Fibroblast of skin of back (primary cell): ENCODE measurements at places on chromosomes 1 and 21.

DNA sequence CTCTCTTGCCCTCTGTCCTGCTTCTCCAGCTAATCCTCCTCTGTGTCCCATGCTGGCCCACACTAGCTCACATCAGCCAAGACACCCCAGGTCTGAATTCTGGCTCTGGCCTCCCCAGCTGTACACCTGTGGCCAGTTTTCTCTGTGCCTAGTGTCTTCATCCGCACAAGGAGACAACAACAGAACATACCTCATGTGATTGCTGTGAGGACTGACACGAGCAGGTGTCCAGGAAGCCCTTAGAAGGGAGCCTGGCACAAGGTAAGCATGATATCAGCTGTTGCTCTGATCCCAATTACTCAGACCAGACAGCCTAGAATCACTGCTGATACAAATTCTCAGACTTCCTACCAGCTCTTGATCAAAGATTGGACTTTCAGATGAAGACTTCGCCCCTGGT lies 71.2 kb upstream of the GJB5 start:
- DNase-seq: no peak

DNA sequence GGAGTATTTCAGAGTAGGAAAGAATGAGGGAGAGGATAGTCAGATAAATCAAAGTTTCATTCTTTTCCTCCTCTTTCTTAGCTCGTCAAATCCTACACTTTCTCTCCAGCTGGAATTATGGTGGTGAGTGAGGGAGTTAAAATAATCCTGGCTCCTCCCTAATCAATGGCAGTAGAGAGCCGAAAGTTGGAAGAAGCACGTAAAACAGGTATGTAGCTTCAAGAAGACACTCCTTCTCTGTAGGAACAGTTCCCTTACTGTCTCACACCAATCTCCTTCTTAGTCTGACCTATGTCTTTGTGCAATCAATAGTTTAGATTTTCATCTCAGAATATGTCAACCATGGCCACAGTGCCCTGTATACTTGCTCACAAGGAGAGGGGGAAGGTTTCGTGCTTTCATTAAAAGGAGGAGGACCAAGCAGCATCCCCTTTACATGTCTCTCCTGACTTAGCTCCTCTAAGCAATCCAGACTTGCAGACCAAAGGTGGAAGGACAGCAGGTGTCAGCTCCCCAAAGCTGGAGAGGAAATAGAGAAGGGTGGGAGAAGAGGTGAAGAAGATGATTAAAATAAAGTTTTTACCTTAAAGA lies 878 bp downstream of the MINDY1 start:
- DNase-seq: no peak

GRCh38 chr1:201140235-201140940 lies 13.4 kb upstream of the ASCL5 start:
- DNase-seq: no peak

DNA sequence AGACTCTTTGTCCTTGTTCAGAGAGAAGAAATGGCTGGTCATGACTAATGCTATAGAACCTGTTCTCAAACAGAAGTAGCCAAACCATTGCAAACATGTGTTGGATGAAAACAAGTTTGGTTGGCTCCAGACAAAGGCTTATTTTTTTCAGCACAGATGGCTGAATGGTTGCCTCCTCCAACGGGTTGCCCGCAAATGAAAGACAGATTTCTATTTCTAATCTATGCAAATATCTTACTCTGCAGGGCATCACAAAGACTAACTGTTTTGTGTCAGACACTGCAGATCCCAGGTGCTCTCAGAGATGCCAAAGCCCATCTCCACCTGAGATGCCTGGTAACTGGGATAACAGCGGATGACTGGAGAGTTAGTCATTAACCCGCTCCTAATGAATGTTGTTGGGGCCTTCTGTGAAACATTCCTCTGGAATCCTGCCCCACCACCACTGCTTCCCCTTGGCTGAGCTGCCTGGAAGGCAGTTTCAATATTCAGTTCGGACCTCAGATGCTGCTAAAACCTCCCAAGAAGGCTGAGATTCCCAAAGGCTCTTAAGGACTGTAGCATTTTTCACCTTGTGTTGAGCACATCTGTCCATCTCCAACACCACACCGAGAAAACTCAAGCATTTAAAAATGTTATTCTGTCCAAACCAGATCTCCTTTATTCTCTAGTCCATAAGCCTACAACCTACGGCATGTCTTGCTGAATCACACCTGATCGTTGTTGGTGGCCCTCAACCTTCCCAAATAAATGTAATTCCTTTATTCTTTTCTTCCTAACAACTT lies 104.4 kb downstream of the PTPN14 start:
- peak; percentile 96 for DNase-seq

GRCh38 chr1:228849011-228849541 lies 113.8 kb downstream of the RHOU start:
- DNase-seq: no peak

- DNase-seq: peak; percentile 29
These were observed at the start of gene PCP4 for GRCh38 chr21:39867198-39867650. PCP4 (plus strand) TSS chr21:39867438; CDS start chr21:39867502, 64 bp downstream.

GRCh38 chr21:27366646-27367235 lies 399.9 kb upstream of the ADAMTS5 start:
- no peak for DNase-seq

- DNase-seq: no peak
These were observed 68.4 kb upstream of the DPYD start for GRCh38 chr1:97989094-97989680.

GRCh38 chr1:11340233-11340632 lies 67.2 kb downstream of the UBIAD1 start:
- DNase-seq: no peak

- DNase-seq: no peak
These were observed 219.6 kb downstream of the MRPL39 start for GRCh38 chr21:25387665-25388064.

DNA sequence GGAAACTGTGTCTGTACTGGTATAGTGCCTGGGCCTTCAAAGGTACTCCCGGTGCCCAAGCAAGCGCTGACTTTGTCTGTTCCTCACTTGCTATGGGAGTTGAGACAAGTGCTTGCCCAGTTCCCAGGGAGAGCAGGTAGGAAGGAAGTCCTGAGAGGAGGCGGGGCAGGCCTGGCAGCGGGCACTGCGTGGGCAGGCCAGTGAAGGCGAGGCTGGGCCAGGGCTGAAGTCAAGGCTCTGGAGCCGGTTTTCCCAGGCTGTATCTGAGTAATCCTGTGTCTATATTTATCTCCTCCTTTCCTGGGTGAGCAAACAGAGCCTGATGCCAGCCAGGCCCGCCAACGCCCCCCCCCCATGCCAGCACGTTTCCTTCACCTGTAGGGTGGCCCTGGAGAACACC lies 15.9 kb upstream of the EDN2 start:
- no peak for DNase-seq

DNA sequence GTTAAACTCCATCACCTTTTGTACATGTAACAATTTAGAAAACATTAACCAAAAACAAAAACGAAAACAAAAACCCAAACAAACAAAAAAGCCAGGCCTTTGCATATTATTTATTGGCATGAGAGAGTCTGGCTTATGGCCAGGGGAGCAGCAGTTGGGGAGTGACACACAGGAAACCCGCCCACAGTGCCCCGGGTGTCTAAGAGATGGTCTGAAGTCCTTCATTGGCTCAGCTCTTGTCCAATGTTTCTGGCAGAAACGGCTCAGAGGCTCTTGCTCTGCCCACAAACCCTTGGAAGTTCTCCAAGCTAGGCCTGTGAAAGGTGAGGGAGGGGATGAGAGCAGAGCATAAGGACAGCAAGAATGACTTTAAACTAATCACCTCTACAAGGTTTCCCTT lies 131.5 kb downstream of the CNIH3 start:
- DNase-seq: peak; percentile 33

GRCh38 chr1:107293901-107294613 lies 153.2 kb downstream of the NTNG1 start:
- DNase-seq: no peak

- no peak for DNase-seq
These were observed 2.8 kb downstream of the DNTTIP2 start for GRCh38 chr1:93876244-93876643.

GRCh38 chr1:229167318-229167717 lies 103.6 kb upstream of the RAB4A start:
- no peak for DNase-seq

DNA sequence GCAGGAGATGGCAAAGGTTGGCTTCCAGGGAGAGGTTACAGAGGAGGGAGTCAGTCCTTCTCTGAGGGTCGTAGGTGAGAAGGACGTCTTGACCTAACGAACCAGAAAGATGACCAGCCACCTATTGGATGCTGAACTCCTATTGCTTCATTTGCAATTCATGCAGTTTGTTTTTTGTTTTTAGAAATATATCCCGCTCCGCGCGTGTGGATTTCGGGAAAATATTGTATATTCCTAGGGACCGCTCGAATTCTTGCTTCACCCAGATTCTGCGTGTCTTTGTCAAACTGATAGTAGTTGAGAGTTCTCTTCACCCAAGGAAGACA lies 564 bp downstream of the DISP1 start:
- no peak for DNase-seq

DNA sequence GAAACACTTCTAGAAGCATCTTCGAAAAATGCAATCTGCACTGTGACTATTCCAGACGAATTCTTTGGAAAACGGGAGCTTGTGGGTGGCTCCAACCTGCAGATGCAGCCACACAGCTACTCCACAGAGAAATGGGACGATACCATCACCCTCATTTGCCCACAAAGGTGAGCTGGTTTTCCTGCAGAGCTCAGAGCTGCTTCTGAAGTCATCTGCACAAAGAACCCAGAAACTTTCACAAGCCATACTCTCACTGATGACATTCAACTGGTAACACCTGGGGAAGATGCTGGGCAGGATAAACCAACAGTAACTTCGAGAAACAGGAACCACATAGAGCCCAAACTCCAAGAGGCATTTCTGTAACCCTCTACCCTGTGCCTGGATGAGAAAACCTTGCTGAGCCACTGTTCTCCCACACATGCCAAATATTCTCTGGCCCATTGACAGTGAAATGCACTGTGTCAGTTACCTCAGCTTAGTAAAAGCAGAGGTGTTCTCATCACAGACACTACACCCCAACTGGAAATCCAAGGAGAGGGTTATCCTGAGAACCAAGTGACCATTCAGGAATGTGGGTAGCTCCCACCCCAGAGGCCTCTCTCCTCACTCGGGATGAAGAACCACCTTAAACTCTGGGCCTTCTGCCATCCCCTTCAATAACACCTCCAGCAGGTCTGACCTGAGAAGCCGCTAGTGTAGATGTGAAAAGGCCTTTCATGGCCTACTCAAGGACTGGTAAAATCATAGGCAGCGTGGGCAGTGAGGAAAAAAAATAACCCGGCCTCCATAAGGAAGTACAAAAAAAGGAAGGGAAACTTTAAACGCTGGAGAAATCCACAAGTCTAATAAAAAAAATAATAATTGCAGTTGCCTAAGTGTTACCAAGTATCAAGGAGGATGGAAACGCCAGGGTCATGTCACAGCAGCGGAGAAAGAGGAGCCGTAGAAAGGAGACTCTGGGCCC lies 56.7 kb downstream of the HSF2BP start:
- no peak for DNase-seq

DNA sequence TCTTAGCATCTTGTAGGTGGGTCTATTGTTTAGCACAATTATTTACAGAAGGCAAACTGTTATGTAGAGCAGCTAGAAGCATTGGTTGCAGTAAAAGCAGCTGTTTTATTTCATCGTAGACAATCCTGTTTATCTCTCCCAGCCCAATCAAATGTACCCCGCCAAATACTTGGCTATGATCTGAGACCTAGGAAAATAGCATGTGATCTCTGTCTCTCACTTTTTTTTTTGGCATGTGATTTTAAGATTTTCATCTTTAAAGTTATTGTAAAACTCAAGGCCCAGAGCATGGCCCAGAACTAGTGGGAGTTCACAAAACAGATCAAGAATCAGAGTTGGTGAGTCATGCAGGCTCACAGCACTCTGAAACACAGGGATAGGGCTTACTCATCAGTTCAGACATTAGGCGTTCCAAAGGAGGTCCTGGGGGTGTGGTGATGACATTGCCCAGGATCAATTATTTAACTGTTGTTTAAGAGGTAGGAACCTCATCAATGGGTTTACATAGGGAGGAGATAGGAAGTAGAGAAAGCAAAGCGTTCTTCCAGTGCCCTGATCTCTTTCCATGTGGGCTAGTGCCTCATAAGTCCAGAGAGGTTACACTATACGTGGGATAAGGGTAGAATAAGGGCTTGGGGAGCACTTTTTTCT lies 40.2 kb downstream of the TBX19 start:
- DNase-seq: peak; percentile 87

DNA sequence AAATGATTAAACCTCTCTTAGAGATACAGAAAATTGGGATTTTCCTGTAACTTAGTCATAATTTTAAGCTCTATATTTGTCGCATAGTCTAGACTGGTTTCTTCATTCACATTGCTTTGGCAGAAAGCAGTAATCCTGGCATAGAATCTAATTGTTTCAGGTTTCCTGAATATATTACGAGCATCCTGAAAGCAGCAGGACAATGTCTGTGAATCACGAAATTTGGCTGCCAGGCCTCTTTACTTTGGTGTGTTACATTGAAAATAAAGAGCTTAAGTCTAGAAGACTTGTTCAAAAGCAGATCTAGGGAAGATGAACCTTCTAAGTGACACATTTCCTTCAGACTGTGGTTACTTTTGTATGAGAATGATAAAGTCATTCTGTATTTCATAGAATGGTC lies 72.2 kb downstream of the TDRD5 start:
- DNase-seq: no peak

DNA sequence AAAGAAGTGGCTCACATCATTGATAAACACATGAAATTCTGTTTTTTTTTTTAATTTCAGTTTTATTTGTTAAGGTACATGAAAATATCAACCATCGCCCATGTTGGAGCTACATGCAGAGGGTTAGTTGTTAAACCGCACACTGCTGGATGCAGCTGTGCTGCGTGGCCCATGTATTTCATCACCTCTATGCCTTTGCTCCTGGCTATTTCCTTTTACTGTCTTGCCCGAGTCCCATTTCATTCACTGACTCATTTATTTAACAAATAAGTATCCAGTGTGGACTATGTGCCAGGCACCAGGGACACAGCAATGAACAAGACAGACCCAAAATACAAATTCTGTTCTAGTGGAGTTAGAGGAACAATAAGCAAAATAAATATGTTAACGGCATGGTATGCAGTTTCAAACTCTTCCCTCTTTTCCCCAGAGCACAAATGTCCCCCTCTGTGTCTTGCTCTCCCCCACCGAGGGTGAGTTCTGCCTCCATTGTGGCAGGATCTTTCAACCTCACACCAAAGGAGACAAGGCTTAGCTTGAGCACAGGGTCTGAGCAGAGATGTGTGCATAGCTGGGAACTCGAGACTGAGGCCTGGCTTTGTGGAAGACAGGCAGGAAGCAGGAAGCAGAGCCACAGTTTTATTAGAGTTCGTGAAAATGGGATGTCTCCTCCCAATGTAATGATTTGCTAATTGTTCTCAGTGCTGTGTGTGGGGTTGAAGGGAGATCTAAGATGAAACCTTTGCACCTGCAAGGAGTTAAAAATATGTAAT lies 44.6 kb downstream of the MAN1C1 start:
- no peak for DNase-seq

GRCh38 chr1:197150336-197151005 lies 4.0 kb upstream of the ASPM start:
- no peak for DNase-seq

DNA sequence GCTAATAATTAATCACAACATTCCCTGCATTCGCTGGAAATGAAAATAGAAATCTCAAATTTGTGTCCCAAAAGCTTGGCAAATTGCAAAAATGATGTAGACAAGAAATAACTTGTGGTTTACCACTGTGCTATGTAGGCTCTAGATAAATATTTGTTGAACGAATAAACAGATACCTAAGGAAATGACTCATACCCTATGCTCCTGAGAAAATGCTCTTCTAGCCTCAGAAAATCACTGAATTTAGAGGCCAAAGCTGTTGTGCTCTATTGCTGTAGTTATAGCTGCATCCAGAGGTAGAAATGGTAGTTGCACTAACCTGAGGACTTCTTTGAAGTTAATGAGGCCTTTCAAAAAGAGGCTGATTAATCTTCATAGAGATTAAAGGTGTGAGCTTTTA lies 142.0 kb upstream of the ZNHIT6 start:
- DNase-seq: peak; percentile 92

- no peak for DNase-seq
These were observed at the start of gene FCRL3 for GRCh38 chr1:157700732-157701131. FCRL3 (minus strand) TSS chr1:157700769; CDS start chr1:157700489, 280 bp downstream.
